ENCODE measurements at places on chromosomes 5 and 9.
A peak's percentile ranks its signal among the peaks of the same experiment; 100 is the strongest.

DNA sequence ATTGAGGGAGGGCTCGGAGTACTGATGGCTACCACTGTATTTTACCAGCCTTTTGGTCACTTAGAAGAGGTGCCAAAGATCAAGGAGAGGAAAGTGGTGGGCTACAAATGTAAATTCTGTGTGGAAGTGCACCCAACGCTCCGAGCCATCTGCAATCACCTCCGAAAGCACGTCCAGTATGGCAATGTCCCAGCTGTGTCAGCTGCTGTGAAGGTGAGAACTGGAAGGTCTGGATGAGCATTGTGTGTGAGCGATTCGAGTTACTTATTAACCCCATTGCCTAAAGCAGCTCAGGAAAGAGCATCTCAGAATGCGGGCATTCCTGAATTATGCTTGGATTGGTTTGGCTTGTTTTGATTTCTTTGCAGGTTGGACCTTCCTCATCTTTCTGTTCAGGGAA is 67.5 kb downstream of the ZNF462 start:
- no peak for DNase-seq

- DNase-seq, result no peak
Measured at GRCh38 chr5:124998520-124998919, 252.1 kb upstream of the ZNF608 start.

- no peak for DNase-seq
Measured at GRCh38 chr9:84871983-84872382, 202.5 kb downstream of the NTRK2 start.

DNA sequence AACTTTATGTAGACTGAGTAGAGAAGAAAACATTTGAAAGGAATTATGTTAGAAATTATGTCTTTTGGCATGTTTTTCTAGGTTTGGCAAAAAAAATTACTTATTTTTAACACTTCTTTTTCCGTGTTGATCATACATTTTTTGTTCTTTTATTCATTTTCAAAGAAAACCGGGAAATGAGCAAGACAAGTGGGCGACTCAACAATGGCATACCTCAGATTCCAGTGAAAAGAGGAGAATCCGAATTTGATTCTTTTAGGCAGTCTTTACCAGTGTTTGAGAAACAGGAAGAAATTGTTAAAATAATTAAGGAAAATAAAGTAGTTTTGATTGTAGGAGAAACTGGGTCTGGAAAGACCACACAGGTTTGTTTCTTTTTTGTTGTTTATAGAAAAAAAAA is 12.9 kb downstream of the YTHDC2 start:
- no peak for DNase-seq

GRCh38 chr5:111224561-111225345 is 569 bp downstream of the CAMK4 start:
- DNase-seq, result peak; percentile 6

DNA sequence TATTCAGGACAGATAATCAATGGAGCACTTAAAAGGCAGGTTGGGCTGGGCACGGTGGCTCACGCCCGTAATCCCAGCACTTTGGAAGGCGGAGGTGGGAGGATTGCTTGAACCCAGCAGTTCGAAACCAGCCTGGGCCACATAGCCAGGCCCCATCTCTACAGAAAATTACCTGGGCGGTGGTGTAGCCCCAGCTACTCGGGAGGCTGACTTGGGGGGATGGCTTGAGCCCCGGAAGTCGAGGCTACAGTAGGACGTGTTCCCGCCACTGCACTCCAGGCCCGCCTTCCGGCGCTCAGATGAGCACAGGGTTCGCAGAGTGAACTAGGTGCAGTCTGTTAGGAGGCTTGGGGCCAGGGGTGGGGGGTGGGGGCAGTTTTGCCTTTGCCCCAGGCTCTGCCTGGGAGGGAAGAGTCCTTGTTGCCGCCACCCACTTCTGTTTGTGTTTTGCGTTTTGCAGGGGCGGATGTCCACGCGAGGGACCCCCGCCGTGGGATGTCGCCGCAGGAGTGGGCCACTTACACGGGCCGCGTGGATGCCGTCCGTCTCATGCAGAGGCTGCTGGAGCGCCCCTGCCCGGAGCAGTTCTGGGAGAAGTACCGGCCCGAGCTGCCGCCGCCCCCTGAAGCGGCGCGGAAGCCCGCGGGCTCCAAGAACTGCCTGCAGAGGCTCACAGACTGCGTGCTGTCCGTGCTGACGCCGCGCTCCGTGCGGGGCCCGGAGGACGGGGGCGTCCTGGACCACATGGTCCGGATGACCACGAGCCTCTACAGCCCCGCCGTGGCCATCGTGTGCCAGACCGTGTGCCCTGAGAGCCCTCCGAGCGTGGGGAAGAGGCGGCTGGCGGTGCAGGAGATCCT is 85.2 kb downstream of the ANKRD33B start:
- DNase-seq, result no peak

DNA sequence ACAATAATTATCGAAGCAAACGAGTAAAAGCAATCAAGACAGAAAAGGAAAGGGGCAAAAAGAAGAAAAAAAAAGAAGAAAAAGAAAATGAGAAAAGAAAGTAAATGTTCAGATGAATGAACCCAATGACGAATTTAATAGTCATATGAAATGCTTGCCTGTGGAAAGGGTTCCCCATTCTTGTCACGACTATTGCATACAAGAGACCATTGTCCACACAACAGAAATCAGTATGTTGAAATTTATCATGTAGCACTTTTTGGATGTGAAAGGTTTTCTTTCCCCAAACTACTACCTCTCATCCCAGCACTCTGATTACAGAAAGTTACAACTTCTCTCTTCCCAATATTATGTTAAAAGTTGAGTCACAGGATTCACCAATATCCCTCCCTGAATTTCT is 162.4 kb downstream of the ZDHHC21 start:
- DNase-seq, result no peak

GRCh38 chr5:154758977-154759376 is 3.8 kb downstream of the LARP1 start:
- no peak for DNase-seq

DNA sequence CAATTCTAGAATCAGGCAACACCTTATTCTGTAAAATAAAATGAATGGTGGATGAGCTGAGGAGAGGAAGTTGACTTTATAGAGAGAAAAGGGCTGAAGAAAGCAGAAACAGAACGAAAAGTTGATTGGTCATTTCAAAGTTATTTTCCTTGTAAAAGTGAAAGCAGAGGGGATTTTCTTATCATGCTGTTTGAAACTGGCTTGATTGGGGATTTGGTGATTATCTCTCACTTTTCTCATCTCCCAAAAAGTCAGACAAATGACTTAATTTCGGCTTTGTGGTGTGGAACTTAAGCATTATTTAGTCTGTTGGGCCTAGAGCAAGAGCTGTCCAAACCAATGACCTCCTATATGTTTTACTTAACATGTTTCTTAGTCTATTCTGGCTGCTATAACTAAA is 60.5 kb upstream of the ITGA2 start:
- DNase-seq, result no peak
